ENCODE measurements at places on chromosomes 4 and X.
A peak's percentile ranks its signal among the peaks of the same experiment; 100 is the strongest.

GRCh38 chrX:10519761-10520160, 100.6 kb downstream of the MID1 start:
- DNase-seq, result peak; percentile 34

- DNase-seq, result peak; percentile 3
Measured at GRCh38 chrX:85084770-85085393, 81.2 kb downstream of the APOOL start.

GRCh38 chrX:1327651-1328304, 8.8 kb upstream of the IL3RA start:
- no peak for DNase-seq

- no peak for DNase-seq
Measured at GRCh38 chr4:107155366-107155765, 119.3 kb upstream of the DKK2 start.

GRCh38 chr4:176778491-176778890, 14.2 kb downstream of the VEGFC start:
- peak; percentile 87 for DNase-seq

- no peak for DNase-seq
Measured at GRCh38 chr4:68218044-68218443, 27.4 kb downstream of the TMPRSS11B start.

- no peak for DNase-seq
Measured at GRCh38 chrX:118570209-118570608, 74.6 kb downstream of the DOCK11 start.

All from fibroblast of skin of right biceps (primary cell).